ENCODE measurements at places on chromosomes 6 and 20.

- DNase-seq: no peak
These were observed 35.7 kb upstream of the ADGRG6 start for GRCh38 chr6:142266060-142266459.

DNA sequence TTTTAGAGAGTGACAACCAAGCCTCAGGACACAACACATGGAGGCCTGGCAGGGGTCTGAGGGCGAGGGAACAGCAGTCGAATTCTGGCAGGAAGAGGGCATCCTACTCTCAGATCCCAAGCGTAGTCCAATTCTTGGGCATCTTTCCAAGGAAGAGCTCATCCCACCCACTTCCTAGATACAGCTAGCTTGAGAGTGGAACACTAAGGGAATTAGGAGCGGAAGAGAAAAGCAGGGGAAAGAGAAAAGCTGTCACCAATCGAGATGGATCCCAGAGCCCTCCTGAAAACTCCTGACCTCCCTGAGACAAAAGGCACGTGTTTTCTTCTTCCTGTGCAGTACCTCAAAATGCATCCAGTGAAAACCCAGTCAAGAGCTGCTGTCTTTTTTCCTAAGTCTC is 67.1 kb downstream of the GFOD1 start:
- peak; percentile 23 for DNase-seq

GRCh38 chr20:38612751-38613515 is 11.3 kb downstream of the ARHGAP40 start:
- DNase-seq: no peak

GRCh38 chr6:120960761-120961160 is 373.5 kb downstream of the TBC1D32 start:
- DNase-seq: no peak

DNA sequence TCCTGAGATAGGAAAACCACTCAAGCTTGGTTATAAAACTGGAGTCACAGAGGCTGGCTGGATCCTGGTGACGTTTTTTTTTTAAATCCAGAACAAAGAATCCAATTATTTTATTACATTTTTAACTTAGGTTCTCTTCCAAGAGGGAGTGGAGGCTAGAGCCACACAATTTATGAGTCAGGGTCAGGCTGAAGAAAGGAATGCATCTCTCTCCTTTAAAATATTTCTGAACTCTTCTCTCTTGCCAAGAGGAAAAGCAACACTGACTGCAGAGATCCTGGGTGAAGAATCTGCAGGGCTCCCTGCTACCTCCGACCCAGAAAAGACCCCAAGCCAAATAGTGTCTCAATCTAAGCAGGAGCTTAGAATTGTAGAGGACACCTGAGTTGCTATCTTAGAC is 88.5 kb upstream of the SSTR4 start:
- peak; percentile 27 for DNase-seq
